ENCODE measurements at places on chromosomes 3 and 15. TPM values are rescaled to one million over a fixed set of nuclear protein-coding genes. Genes with fewer than 3 reads are reported as not detected.

- peak; percentile 78 for DNase-seq
Measured at GRCh38 chr3:55330355-55330754, 156.8 kb downstream of the WNT5A start.

DNA sequence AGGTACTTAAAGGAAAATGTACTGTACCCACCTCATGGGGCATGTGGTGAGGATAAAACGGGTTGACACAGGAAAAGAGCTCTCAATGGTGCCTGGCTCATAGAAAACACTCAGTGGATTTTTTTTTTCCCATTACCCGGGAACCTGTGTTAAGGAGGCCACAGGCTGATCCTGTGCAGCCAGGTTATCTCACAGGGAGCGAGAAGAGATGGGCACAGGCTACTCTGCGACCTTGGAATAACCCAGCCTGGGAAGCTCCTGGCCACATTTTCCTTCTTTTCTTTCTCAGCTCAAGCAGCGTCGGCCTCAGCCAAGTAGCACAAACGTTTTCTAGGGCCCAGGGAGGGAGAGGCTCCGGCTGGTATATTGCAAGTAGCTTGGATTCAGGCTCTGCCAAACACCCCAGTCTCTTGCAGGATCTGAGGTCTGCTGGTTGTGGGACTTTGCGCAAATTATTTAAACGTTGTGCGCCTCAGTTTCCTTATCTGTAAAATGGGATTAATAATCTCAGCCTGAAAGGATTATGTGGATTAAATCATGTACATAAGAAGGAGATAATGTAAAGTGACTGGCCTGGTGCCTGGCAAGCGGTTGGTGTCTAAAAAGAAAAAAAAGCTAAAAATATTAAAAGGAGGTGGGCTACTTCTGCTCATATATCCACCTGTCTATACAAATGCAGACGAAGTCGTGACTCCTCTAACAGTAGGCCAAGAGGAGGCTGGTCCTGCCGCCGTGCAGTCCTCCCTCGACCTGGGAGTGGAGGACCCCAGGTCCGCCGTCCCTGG lies 2.2 kb downstream of the FURIN start:
- DNase-seq = no peak

DNA sequence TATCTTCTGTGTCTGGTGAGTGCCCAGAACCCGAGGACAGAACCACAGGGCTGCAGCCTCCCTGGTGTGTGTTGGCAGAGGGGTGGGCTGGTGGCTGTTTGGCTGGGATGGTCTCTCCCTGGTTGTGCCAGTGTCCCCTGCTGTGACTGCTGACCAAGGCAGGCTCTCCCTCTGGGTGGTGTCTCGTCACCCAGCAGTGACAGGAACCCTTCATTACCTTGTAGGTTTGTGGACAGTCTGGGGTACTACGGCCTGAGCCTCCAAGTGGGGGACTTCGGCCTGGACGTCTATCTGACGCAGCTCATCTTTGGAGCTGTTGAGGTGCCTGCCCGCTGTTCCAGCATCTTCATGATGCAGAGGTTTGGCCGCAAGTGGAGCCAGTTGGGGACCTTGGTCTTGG lies 6.4 kb upstream of the SLC22A14 start:
- DNase-seq = no peak

DNA sequence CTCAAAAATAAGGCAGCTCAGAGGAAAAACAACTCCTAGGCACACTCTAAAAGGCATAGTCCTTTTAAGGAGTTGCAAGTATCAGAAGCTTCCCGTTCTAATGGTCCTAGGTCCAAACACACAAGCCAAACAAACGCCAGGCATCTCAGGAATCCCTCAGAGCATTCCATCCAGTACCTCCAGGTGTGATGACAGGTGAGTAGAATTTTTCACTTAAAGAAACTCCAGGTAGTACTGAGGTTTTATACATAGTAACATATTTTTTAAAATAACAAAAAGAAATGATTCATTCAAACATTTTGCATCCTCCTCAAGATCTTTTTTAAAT lies 1092.3 kb downstream of the TUSC7 start:
- DNase-seq = no peak

- DNase-seq = no peak
Measured at GRCh38 chr3:70856414-70857162, 544.1 kb upstream of the MDFIC2 start.

DNA sequence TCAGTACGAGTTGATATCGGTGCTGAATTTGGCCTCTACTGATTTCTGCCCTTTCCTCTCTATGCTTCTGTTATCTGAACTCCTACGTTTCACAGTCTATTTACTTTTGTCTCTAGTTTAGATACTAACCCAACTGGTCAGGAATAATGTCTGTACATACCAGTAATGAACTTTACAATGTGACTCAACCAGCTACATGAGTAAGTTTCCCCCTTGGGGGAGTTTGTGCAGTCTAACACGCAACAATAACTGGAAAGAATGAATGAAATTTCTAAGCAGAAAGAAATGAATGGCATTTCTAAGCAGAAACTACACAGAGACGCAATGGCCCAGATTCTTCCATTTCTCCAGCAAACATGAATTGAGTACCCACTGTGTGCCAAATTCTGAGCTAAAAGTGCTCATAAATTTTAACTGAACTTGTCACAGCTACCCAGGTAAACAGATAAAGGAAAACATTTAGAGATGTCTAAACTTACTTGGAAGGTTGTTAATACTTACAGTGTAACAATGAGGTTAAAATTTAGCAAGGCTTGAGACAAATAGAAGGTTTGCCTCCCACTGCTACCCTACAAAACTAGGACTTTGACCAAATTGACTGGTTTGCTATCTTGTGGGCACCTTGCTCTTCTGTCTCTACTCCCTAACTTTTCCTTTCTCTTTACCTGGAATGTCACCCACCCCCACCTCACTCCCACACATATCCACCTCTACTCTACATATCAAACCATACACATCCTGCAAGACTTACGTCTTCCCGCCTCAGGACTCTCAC lies 11.6 kb downstream of the UPK1B start:
- DNase-seq = no peak

The GABRR3 gene
- total RNA-seq = not detected

The GP5 gene
- total RNA-seq = not detected

The LTF gene
- total RNA-seq = not detected

The EPHB3 gene
- total RNA-seq = 1.0 TPM
